ENCODE measurements at places on chromosomes 13 and 19.

DNA sequence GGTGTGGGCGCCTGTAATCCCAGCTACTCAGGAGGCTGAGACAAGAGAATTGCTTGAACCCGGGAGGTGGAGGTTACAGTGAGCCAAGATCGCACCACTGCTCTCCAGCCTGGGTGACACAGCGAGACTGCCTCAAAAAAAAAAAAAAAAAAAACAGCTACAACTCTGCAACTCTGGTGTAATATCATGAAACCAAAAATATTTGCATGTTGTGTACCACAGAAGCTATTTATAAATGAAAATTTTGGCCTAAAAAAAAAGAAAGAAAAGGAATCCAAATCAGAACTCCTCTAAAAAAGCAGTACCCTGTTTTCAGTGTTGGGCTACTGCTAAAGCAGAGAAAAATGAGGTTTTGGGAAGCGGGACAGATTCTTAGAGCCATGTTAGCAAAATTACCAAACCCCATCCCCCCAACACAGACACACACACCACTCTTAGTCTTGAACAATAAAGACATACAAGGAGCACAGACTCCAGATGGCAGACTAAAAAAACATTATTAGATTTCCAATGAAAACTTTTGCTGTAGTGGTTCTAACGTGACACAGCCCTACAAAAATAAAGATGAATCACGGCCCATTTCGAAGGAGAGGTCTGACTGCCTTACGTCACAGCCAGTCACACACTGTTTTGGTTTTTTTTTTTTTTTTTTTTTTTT lies 51.5 kb downstream of the INSR start:
- DNase-seq: no peak

- no peak for DNase-seq
Measured at GRCh38 chr19:32200312-32201038, 144.9 kb upstream of the ZNF507 start.

GRCh38 chr19:1719519-1719918 lies 33.8 kb upstream of the ONECUT3 start:
- no peak for DNase-seq

DNA sequence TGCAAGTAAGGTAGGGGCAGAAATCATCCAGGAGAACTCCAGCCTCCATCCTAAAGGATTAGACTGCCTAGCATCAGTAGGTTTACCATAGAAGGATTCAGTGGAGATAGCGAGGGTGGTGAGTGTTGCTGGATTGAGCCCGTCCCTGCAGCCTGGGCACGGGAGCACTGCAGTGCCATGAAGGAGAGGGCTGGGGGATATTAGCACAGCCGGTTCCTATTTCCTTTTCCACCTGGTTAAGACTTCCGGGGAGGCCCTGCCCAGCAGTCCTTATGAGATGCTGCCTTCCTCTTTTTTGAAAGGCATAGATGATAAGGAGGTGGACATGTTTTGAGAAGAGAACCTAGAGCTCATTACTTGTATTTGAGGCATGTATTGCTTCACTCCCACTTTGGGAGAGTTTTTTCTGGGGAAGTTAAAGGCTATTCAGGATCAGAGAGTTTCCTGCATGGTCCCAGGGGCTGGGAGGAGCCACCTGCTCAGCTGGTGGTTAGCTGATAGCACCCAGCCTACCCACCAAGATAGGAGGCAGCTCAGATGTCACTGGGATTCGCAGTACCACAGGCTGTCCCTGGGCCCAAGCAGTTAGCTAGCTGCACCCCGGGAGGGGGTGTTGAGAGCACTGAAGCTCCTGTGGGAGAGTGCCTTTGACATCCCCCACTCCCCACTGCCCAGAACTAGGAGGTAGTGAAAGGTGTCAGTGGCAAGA lies 17.2 kb downstream of the ACTN4 start:
- peak; percentile 69 for DNase-seq

- DNase-seq: no peak
Measured at GRCh38 chr13:20161275-20161950, 561 bp upstream of the GJA3 start.

DNA sequence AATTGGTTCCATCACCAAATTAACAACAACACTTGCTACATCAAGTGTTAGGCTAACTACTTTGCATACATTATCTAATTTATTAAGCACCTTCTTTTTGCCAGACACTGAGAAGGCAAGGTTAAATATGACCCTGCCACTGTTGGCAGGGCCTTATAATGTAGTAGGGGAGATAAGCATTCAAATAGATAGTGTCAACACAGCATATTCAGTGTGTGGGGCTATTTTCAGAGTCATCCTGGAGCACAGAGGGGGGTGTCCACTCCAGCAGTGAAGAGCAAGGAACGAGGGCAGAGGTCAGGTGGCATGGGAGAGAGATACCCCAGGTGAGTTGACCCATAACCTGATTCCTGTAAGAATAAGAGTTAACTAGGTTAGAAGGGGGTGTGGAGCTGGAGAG lies 121.6 kb downstream of the COG6 start:
- no peak for DNase-seq

DNA sequence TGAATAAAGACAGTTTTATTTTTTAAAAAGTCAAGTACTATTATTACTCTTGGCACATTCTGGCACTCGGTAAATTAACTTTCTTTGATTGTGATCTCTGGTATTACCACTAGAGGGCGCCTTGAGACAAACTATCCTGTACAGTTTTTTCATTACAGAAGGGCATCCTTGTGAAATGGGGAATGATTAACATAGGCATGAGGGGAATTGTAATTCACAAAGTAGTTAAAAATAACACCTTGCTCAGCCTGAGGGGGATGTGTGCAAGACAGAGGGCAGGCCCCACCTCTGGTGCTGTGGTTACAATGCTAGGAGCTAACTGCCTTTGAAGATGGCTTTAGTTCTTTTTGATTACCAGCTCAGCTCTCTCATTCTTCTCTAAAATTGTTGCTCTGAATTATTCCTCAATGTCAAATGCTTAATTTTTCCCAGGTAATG lies 24.2 kb upstream of the C1QTNF9B start:
- peak; percentile 60 for DNase-seq

- DNase-seq: no peak
Measured at GRCh38 chr19:16627928-16628182, 149 bp downstream of the MED26 start.

GRCh38 chr19:18202778-18203407 lies 949 bp downstream of the RAB3A start:
- DNase-seq: no peak

DNA sequence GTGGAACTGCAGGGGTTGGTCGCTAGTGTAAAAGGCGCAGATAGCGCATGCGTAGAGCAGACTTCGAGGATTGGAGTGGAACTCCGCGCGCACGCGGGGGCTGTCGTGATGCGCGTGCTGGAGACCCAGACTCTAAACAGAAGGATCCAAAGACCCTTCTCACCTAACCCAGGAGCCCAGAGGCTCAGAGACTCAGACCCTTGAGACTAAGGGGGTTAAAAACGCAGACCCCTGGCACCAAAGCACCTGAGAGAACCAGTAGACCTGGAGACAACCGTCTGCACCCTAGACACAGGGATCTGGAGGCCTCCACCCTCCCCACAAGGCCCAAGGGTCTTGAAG lies 567 bp upstream of the CTU1 start:
- no peak for DNase-seq

GRCh38 chr13:69389899-69390298 lies 717.7 kb upstream of the ATXN8OS start:
- DNase-seq: no peak

GRCh38 chr13:44125943-44126469 lies 246.3 kb downstream of the LACC1 start:
- no peak for DNase-seq

DNA sequence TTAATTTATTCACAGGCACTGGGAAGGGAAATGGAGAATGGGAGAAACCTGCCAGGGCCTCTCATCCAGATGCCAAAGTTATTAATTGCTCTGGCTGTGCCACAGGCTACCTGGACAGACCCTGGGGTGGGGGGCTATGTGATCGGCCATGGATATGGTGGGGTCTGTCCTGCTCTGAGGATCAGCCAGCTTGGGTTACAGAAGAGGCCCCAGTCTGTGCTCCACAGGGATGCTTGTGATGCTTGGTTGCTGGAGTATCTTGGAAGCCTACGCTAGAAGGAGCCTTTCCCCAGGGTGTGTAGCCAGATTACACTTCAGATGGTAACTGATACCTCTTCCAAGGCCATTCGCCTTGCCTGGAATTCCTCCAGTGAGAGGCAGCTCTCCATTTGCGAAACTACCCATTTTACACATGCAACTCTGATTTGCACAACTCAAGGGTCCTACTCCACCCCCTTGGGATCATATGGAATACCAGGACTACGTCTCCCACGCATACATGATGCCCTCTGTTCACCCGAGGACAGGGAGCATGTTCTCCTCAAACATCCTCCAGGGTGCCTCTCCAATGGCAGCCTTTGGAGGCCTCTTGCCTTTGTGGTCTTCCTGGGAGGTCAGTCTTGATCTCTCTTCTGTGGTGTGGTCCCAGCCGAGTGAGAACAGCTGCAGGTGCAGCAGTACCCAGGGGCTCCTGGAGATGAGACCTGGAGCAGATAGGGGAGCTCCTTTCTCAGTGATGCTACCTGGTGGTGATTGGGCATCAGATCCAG lies 186.6 kb upstream of the TSHZ3 start:
- no peak for DNase-seq

- no peak for DNase-seq
Measured at GRCh38 chr13:98274921-98275487, 97.9 kb upstream of the RNF113B start.

DNA sequence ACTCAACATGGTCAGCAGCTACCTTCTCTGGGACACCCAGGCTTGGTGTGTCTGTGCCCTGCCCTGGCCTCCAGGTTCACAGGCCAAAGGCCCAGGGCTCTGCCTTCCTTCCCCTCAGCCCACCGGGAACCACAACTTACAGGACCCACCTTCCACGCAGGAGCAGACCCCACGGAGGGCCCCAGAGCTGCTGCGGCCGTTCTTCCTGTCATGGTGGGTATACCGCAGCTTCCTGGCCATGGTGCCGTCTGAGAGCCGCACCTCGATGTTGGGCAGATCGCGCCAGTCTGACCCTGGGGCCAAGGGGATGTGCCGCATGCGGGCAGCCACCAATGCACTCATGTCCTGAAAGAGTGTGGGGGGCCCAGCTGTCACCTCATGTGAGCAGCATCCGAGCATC lies 17.2 kb upstream of the EIF3G start:
- DNase-seq: no peak

- DNase-seq: no peak
Measured at GRCh38 chr13:51674276-51674675, 90.0 kb downstream of the WDFY2 start.

DNA sequence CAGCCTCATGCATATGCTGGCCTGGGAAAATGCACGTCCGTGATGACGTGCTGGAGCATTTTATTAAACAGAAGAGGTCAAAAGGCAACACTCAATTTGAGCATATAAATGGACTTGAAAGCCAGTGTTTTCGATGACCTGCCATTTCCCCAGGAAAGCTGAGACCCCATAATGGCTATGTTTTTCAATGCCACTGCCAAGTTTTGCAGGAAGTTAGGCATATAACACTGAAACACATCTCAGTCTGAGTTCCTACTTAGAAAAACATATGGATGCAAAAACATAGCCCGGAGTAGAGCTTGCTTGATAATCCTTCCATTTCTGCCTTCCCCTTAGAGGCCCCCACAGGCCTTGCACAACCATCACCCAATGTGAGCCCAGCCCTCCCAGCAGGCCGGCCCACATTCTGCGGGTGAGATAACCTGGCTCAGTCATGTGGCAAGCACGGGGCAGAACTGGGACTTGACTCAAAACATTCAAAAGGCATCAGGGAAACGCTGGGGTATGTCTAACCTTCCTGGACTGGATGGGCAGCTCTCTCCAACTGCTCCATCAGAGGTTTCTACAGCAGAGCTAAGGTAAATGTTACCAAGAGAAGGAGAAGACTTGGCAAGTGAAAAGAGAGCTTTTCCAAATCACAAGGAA lies 24.9 kb downstream of the EPS15L1 start:
- peak; percentile 75 for DNase-seq

DNA sequence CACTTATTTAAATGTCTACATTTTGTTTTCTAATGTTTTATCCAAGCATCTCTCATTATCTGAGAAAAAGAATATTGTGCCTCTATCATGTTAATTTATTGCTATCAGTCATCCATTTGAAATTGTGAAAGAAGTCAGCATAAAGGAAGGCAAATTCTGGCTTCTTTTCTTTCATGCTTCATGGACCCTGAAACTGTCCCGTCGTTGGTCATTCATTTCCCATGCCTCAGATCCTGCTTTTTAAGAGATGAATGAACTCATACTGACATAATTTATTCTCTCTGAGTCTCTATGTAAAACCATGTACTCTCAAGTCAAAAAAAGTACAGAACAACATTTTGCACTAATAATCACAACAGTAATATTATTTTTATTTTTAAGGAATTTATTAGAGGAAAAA lies 2512.0 kb downstream of the PCDH9 start:
- no peak for DNase-seq

DNA sequence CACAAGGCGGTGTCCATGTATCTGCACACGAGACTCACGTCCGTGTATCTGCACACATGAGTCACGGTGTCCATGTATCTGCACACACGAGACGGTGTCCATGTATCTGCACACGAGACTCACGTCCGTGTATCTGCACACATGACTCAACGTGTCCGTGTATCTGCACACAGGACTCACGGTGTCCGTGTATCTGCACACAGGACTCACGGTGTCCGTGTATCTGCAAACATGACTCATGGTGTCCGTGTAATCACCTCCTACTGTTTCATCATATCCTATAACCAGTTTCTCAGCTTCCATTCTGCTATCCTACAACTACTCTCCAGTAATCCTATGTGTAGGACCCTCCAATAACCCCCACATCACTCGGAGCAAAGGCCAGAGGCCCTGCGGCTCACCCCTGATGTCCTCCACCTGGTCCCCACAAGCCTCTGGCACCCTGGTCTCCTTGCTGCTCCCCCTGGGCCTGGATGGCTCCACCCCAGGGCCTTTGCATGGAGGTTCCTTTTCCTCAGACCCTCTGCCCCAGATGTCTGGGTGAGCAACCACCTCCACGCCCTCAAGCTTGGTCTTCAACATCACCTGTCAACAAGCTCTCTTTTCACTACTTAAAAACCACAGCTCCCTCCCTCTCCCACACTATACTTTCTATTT lies 2.5 kb upstream of the TMEM255B start:
- DNase-seq: no peak

- peak; percentile 33 for DNase-seq
Measured at GRCh38 chr19:3046698-3047495, 15.4 kb downstream of the TLE5 start.

- no peak for DNase-seq
Measured at GRCh38 chr13:75425216-75426009, 56.6 kb downstream of the TBC1D4 start.

DNA sequence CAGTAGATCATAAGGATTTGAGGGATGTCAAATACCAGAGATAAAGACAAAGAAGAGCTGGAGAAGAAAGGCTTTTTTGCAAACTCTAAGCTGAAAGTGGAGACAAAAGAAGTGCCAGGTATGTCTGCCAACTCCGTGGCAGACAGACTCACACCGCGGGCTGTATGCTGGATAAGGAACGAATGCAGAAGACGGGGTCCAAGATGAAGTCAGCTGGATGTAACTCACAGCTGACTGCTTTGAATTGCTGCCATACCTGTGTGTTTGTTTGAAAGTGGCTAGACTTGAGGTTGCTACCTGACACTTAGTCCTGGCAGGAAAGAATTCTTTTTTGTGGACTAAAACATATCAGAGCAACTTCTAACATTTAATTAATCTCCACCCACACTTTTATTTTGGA lies 398.8 kb downstream of the DLEU7 start:
- DNase-seq: no peak

All from hematopoietic multipotent progenitor cell treated with erythropoietin and hydrocortisone succinate and interleukin-3 and kit ligand, for 17 days (in vitro differentiated cells).